ENCODE measurements at places on chromosomes 7 and 10. TPM values are rescaled to one million over a fixed set of nuclear protein-coding genes. Genes with fewer than 3 reads are reported as not detected.

EPO gene
- not detected for total RNA-seq

SEMA3D gene
- total RNA-seq = not detected

PDE1C gene
- 3.3 TPM for total RNA-seq

WNT2 gene
- not detected for total RNA-seq

HPSE2 gene
- not detected for total RNA-seq

PHYHIPL gene
- total RNA-seq = 0.16 TPM

RPEL1 gene
- not detected for total RNA-seq

RINT1 gene
- 14.8 TPM for total RNA-seq

LMOD2 gene
- total RNA-seq = not detected

ADARB2 gene
- not detected for total RNA-seq
